ENCODE measurements at places on chromosomes 7 and 10. TPM values are rescaled to one million over a fixed set of nuclear protein-coding genes. Genes with fewer than 3 reads are reported as not detected.

The ACSL5 gene
- 58.1 TPM for total RNA-seq

The FHIP2A gene
- 35.7 TPM for total RNA-seq

The PRPS1L1 gene
- not detected for total RNA-seq

The CRTAC1 gene
- total RNA-seq = not detected

The BHLHA15 gene
- 0.33 TPM for total RNA-seq

The ADAMTS14 gene
- total RNA-seq = 0.19 TPM

The LRIT1 gene
- total RNA-seq = not detected

The CUTC gene
- total RNA-seq = 26.9 TPM

GRCh38 chr10:28326516-28327490 is 23.9 kb upstream of the MPP7 start:
- DNase-seq = no peak
- peaks cover 24% of the 10 kb centered on the region for H3K4me1 ChIP-seq
- no peaks in the 10 kb centered on the region for H3K36me3 ChIP-seq
- H3K27me3 ChIP-seq = no peaks in the 10 kb centered on the region

DNA sequence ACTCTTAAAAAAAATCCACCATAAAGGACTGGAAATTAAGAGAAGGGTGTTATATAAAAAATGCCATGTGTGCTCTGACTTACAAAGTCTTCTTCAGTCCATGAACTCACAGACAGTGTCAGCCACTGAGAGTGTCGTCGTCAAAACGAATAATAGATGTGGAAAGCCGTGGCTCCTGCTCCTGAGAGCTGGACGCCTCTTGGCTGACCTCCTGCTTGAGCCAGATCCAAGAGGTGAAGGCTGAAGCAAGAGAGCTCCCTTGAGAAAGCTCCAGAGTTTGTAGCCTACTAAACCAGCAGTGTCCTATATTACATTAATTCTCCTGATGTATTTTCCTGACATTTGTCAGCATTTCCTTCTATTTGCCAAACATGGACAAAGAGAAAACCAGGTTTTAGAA is 234.3 kb upstream of the C7orf33 start:
- DNase-seq = no peak
- H3K27me3 ChIP-seq = peaks cover 5% of the 10 kb centered on the region
- no peak overlapping the region for H3K27ac ChIP-seq
- no peak overlapping the region for H3K4me3 ChIP-seq
- H3K36me3 ChIP-seq = no peaks in the 10 kb centered on the region

GRCh38 chr10:91090761-91091529 is 129.5 kb upstream of the PCGF5 start:
- H3K27ac ChIP-seq = no peak overlapping the region
- peaks cover 15% of the 10 kb centered on the region for H3K36me3 ChIP-seq
- no peaks in the 10 kb centered on the region for H3K27me3 ChIP-seq
- no peak for DNase-seq
- no peaks in the 10 kb centered on the region for H3K4me1 ChIP-seq

DNA sequence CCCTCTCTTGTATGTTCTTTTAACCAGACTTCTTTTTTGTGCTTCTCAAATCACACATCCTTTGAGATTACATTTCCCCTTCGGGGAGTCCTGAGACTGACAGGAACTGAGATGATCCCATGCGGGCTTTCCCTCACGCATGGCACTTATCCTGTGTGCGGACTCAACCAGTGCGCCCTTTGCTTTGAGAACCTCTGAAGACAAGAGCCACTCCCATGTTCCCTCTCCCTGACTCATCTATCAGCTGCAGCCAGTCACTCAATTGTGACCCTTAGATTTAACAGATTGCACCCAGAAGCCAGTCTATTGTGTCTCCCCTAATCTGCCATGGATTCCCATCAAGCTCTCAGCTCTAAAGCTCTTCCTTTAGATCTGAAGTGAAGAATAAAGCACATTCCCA is 353.9 kb upstream of the MEOX2 start:
- H3K4me3 ChIP-seq = no peak overlapping the region
- H3K27me3 ChIP-seq = no peaks in the 10 kb centered on the region
- no peak overlapping the region for H3K27ac ChIP-seq
- no peaks in the 10 kb centered on the region for H3K4me1 ChIP-seq

GRCh38 chr10:19728376-19728775 is 87.9 kb upstream of the PLXDC2 start:
- no peak overlapping the region for H3K27ac ChIP-seq
- no peaks in the 10 kb centered on the region for H3K4me1 ChIP-seq
- no peak overlapping the region for H3K4me3 ChIP-seq
- H3K27me3 ChIP-seq = no peaks in the 10 kb centered on the region

DNA sequence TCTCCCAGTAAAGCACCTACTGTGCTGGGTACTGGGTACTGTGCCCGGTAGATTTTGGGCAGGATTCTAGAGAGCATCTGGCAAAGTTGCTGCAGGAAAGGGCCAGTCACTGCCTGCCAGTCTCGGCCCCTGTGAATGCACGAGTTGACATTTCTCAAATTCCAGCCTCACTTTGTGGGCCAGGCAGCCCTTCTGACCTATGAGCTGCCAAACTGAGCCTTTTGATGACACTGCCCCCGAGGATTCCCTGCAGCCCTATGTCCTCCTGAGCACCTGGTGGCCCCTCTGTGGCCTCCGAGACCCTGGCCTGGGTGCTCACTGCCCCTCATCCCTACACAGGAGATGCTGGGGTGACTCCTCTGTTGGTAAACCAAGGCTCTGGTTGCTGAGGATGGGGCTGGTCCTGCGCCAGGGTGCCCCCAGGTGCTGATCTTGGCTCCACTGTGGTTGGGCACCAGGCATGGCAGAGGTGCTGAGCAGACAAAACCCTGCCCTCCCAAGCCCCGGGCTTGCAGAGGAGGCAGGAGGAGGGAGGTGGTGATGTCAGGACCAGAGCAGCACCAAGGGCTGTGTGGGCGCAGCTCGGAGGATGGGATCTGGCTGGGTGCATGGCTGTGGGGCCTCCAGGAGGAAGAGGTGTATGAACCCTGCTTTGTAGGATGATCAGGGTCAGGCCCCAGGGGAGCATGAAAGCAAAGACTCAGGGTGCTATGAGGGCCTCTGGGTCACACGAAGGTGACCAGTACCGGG is 16.2 kb downstream of the LHPP start:
- H3K27me3 ChIP-seq = no peaks in the 10 kb centered on the region
- DNase-seq = no peak
- peaks cover 1% of the 10 kb centered on the region for H3K4me1 ChIP-seq
- no peaks in the 10 kb centered on the region for H3K36me3 ChIP-seq
- no peak overlapping the region for H3K27ac ChIP-seq
- H3K4me3 ChIP-seq = no peak overlapping the region

- H3K4me3 ChIP-seq = no peak overlapping the region
- no peak overlapping the region for H3K27ac ChIP-seq
- peaks cover 30% of the 10 kb centered on the region for H3K27me3 ChIP-seq
- H3K4me1 ChIP-seq = peaks cover 12% of the 10 kb centered on the region
- no peak for DNase-seq
- H3K36me3 ChIP-seq = no peaks in the 10 kb centered on the region
Observed at GRCh38 chr10:104293011-104293410, 24.0 kb downstream of the GSTO2 start.

DNA sequence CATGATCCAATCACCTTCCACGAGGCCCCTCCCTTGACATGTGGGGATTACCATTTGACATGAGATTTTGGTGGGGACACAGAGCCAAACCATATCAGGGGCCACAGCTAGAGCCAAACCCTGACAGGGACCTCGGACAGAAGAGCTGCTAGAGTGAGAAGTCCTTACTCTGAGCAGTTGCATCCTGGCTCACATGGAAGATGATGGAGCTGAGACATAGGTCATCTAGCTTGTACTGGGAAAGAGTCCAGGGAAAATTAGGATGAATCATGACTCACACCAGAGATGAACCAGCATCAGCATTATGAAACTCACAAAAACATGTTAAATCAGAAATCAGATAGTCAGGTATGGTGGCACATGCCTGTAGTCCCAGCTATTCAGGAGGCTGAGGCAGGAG is 12.8 kb upstream of the FMC1 start:
- H3K27me3 ChIP-seq = no peaks in the 10 kb centered on the region
- no peak for DNase-seq
- H3K4me3 ChIP-seq = no peak overlapping the region
- peaks cover 8% of the 10 kb centered on the region for H3K4me1 ChIP-seq

DNA sequence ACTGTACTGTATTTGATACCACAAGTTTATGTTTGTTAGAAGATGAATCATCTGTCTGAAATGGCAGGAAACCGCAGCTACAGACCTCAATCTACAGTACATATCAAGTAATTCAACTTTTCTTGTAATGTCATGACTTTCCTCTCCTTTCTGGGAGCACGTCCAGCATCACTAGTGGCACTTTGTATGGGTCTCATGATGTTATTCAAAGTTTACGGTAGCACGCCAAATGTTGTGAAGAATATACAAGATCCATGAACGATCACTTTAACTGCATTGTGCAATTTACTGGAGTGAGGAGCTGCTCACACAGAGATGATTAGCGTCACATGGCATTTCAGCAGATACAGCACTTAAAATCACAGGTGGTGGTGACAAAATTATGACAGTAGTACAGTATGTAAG is 257.8 kb upstream of the GNAI1 start:
- no peak overlapping the region for H3K27ac ChIP-seq
- H3K36me3 ChIP-seq = no peaks in the 10 kb centered on the region
- no peak overlapping the region for H3K4me3 ChIP-seq
- DNase-seq = no peak
- H3K27me3 ChIP-seq = no peaks in the 10 kb centered on the region

- no peak overlapping the region for H3K4me3 ChIP-seq
- peaks cover 61% of the 10 kb centered on the region for H3K36me3 ChIP-seq
- H3K27ac ChIP-seq = peak overlapping the region; percentile 76
- no peak for DNase-seq
- H3K27me3 ChIP-seq = no peaks in the 10 kb centered on the region
Observed at GRCh38 chr10:17647326-17647725, 3.4 kb downstream of the STAM start.

DNA sequence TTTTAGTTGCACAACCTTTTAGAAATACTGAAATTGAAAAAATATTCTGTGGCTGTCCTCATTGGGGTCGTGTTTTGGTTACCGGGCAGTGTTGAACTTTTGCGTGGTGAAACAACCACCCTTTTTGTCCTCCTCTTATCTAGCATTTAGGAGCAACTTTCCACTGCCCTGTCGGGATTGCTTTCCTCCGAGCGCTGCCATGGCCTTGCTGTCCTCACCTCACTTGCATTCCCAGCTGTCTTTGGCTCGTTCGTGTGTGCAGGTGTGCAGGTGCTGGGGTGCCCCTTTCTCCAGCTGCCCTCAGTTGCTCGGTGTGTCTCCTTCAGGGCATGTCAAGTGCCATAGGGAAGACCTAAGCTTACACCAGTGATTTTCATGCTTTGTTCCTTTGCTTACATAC is 116.9 kb upstream of the GJD4 start:
- no peak overlapping the region for H3K27ac ChIP-seq
- peaks cover 12% of the 10 kb centered on the region for H3K36me3 ChIP-seq
- H3K27me3 ChIP-seq = no peaks in the 10 kb centered on the region
- H3K4me3 ChIP-seq = no peak overlapping the region
- DNase-seq = no peak
- H3K4me1 ChIP-seq = no peaks in the 10 kb centered on the region

- no peaks in the 10 kb centered on the region for H3K36me3 ChIP-seq
- H3K4me3 ChIP-seq = no peak overlapping the region
- H3K27me3 ChIP-seq = peaks cover 53% of the 10 kb centered on the region
- H3K4me1 ChIP-seq = no peaks in the 10 kb centered on the region
Observed at GRCh38 chr10:93816123-93816747, 58.5 kb downstream of the LGI1 start.

GRCh38 chr10:79116801-79117723 is 48.3 kb downstream of the ZMIZ1 start:
- peaks cover 19% of the 10 kb centered on the region for H3K4me1 ChIP-seq
- H3K4me3 ChIP-seq = no peak overlapping the region
- DNase-seq = no peak
- H3K27ac ChIP-seq = no peak overlapping the region

- peaks cover 14% of the 10 kb centered on the region for H3K36me3 ChIP-seq
- DNase-seq = peak; percentile 64
- peaks cover 17% of the 10 kb centered on the region for H3K4me1 ChIP-seq
- no peak overlapping the region for H3K4me3 ChIP-seq
- H3K27ac ChIP-seq = no peak overlapping the region
Observed at GRCh38 chr7:106915873-106916272, 50.8 kb downstream of the PIK3CG start.

- no peak overlapping the region for H3K27ac ChIP-seq
- DNase-seq = no peak
- H3K36me3 ChIP-seq = no peaks in the 10 kb centered on the region
- no peaks in the 10 kb centered on the region for H3K4me1 ChIP-seq
Observed at GRCh38 chr7:148524479-148525224, 65.9 kb upstream of the C7orf33 start.

- no peak for DNase-seq
- H3K36me3 ChIP-seq = no peaks in the 10 kb centered on the region
- H3K27ac ChIP-seq = no peak overlapping the region
- H3K4me1 ChIP-seq = no peaks in the 10 kb centered on the region
Observed at GRCh38 chr7:134527979-134528371, 608 bp downstream of the AKR1B10 start.

DNA sequence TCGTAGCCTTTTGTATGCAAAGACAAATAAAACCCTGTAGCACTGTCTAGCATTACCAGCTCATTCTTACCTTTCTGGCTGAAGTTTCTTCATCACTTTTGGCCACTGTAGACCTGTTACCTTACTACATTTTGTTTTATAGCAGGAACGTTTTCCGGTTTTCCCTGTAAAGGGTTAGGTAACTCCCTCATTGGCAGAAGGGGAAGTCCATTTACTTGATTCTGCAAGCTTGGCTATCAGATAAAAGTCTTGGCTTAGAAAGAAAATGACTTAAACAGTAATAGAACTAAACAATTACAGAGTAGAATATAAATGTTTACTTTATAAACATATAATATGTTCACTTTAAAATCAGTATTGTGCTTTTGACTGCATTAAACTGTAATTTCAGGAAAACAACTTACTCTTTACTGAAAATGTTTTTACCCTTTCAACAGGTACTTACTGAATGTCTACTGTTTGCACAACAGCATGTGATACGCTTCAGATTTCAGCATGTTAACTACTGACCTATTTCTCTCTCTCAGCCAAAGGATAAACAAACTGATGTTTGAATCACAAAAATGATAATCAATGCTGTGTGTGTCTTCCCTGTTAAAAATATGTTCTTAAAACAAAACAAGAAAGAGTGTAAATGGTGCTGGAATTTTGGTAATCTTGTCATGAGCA is 67.1 kb downstream of the OTUD1 start:
- no peak for DNase-seq
- no peak overlapping the region for H3K4me3 ChIP-seq
- no peaks in the 10 kb centered on the region for H3K36me3 ChIP-seq
- peaks cover 3% of the 10 kb centered on the region for H3K27me3 ChIP-seq
- H3K27ac ChIP-seq = no peak overlapping the region

DNA sequence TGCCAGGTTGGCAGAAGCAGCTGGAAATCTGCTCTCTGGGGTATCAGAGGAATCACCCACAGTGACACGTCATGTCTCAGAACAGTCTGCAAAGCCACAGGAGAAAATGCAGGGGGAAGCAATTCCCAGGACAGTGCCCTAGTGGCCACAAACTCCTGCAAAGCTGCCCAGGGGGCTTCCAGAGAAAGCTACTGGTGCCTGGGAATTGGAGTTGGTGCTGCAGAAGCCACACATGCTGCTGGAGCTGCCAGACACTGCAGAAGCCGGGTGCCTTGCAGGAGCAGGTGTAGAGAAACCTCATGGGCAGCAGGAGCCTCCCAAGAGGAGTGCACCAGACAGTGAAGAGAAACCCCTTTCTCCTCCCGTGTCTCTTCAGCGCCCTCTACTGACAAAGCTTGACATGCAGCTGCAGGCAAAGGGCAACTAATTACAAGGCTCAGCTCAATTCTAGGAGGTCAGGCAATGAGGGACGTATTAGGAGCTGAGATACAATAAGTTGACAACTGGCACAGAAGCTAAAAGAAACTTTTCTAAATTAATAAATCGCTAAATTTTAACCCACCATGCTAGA is 30.2 kb upstream of the NUB1 start:
- no peak overlapping the region for H3K27ac ChIP-seq
- H3K36me3 ChIP-seq = no peaks in the 10 kb centered on the region
- no peak overlapping the region for H3K4me3 ChIP-seq
- DNase-seq = no peak
- H3K27me3 ChIP-seq = peaks cover 13% of the 10 kb centered on the region
- peaks cover 17% of the 10 kb centered on the region for H3K4me1 ChIP-seq
